A673 (cell line): ENCODE measurements at places on chromosomes 1 and 21.

GRCh38 chr1:223228201-223228600 is 85.2 kb upstream of the TLR5 start:
- no peak for DNase-seq

GRCh38 chr1:182682406-182682805 is 2.0 kb downstream of the RGS8 start:
- DNase-seq = no peak

- peak; percentile 28 for DNase-seq
These were observed 29.4 kb upstream of the SOD1 start for GRCh38 chr21:31629972-31630711.

- peak; percentile 87 for DNase-seq
These were observed 1.3 kb downstream of the RCOR3 start for GRCh38 chr1:211260141-211261107.

DNA sequence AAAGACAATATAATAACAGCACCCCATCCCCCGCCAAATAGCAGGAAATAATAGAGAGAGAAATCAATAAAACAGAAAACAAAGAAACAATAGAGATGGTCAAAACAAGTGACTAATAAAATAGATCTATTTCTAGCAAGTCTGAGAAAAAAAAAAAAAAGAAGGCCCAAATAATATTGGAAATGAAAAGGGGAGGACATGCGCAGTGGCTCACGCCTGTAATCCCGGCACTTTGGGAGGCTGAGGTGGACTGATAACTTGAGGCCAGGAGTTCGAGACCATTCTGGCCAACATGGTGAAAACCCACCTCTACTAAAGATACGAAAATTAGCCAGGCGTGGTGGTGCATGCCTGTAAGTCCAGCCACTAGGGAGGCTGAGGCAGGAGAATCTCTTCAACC is 18.5 kb upstream of the HCRTR1 start:
- no peak for DNase-seq

- peak; percentile 41 for DNase-seq
These were observed 60.3 kb downstream of the UBE2T start for GRCh38 chr1:202281316-202282024.

DNA sequence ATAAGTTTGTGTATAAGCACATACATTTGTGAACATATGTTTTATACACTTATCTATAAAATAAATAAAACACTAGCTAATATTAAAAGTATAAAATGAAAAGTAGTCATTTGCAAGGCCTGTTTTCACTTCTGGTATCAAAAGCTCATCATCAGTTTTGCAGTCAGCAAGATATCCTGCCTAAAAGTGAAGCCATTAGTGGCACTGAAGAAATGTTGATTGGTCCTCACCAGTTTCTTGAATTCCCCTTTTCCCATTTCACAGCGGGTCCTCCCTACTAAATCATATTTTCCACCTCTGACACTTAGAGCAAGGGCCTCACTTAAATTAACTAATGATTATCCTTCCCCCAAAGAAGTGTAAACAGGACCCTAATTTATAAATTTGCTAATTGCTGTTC is 6.7 kb downstream of the TBX15 start:
- no peak for DNase-seq

DNA sequence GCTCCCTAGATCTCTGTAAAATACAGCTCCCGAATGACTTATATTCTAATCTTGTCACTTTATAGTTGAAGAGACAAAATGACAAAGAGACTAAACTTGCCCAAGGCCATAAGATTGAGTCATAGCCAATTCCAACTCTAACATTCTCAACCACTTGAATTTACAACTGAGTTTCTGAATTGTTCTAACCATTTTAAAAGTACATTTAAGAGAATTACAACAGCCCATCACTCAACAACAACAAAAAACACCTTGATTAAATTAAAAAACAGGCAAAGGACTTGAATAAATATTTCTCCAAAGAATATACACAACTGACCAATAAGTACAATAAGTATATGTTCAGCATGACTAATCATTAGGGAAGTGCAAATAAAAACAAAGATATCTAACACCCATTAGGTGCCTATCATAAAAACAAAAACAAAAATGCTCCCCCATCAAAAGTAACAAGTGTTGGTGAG is 8.7 kb upstream of the ADCY10 start:
- DNase-seq = peak; percentile 10

DNA sequence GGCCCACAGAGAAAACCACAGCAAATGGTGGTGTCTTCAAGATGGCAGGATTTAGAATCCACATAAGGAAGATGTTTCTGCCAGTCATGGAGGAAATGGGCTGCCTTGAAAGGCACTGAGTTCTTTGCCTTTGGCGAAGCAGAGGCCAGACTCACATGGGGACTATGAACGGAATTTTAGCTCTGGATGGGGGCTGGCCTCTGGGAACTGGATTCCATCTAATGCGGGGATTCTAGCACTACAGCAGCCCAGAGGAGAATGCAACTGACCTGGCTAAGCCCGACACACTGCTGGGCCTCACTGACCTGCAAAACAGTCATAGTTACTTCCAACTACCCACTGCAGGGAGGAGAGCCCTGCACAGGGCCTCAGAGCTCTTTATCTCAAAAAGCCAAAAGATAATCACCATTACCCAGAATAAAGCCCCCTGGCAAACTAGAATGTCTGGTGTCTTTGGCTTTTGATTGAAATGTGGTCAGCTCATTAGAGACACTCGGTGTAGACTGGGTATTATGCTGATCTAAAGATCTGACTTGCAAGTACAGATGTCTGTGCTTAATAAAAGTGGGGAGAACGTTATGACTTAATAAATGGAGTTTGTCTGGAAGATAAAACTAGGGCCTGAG is 11.6 kb downstream of the HCRTR1 start:
- no peak for DNase-seq

GRCh38 chr1:212495766-212496494 is 63.2 kb downstream of the NENF start:
- no peak for DNase-seq

DNA sequence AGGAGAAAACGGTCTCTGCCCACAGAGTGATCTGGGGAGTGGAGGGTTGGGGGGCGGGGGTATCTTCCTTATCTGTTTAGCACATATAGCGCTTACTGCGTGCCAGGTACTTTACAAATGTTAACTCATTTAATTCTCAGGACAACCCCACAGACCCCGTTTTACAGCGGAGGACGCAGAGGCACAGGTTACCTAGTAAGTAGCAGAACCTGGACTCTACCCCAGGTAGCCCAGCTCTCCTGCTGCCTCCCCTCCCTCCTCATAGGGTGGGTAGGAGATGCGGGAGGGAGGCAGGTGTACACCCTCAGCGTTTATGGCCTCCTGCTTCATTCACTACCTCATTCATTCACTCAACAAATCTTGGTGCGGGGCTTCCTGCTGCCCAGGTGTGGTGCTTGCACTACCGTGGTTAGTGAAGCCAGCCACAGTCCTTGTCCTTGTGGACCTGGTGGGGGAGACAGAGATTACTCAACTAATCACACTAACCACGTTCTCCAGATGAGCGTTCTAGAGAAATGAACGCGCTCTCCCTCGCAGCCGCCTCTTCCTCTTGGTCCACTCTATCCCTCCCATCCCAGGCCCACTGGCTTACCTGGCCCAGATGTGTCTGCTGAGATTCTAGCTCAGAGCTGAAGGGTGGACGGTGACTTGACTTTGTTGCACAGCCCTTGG is 102.0 kb downstream of the IER5 start:
- DNase-seq = no peak

- DNase-seq = no peak
These were observed 603 bp upstream of the DHRS3 start for GRCh38 chr1:12618661-12618964.

- DNase-seq = no peak
These were observed 106.5 kb downstream of the RGS7 start for GRCh38 chr1:241250465-241250864.

- peak; percentile 74 for DNase-seq
These were observed 169.8 kb downstream of the DAB1 start for GRCh38 chr1:57254022-57254421.

- peak; percentile 83 for DNase-seq
These were observed 43.7 kb downstream of the BACH1 start for GRCh38 chr21:29342363-29342957.

DNA sequence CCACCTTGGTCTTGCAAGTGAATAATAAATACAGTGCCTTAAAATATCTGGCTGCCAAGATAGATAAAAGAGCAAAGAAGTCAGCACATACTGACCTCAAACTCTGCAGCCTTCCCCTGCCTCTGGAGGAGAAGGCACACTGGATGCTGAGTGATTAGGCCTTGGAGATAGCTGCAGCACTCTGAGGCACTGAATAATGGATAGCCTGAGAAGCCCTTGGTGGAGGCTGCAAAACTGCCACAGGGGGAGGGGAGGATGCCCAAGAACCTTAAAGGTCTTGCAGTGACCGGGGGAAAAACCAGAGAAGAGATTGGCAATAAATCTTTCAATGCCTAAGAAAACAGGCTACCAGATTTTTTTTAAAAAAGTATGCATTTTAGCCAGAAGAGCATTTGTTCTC is 167.4 kb upstream of the PRMT6 start:
- DNase-seq = no peak

DNA sequence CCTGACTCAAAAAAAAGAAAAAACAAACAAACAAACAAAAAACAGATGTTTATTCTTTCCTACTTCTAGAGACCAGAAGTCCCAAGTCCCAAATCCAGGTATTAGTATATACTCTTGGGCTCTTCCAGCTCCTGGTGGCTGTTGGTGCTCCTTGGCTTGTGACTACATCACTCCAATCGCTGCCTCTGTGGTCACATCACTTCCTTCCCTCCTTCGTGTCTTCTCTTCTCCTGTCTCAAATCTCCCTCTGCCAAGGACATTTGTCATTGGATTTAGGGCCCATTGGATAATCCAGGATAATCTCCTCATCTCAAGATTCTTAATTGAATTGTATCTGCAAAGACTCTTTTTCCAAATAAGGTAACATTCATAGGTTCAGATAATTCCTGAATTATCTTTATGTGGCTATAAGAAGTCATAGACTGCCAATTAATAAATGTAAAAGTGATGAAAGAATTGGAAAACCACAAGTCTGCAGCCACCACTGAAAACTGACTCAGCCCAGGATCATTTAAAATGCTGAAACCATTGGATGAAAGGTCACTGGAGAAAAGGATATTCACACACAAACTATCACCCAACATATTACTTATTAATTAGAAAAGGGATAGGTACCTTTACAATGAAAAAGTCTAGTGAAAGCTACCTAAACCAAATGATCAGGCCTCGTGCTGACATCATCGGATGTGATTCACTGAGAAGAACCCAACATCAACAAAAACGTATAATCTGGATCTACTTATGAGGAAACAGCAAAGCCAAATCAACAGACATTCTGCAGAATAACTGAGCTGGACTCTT is 67.1 kb downstream of the ZNF281 start:
- no peak for DNase-seq

DNA sequence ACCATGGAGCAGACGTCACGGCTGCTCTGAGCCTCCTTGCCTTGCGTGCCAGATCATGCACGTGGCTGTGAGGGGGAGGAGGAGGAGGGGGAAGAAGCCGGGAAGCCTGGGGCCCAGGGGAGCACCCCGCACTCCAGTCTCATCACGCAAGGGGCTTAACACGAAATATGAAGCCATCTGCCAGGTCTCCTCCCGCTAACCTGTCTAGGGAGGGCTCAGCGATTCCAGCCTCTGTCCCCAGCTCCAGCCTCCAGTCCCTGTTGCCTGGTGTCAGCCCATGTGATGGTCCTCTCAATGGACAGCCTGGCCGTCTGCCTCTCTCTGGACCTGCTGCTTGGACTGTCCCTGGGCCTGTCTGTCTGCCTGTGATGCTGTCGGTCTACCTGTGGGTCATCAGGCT is 22.5 kb upstream of the C1QA start:
- no peak for DNase-seq

DNA sequence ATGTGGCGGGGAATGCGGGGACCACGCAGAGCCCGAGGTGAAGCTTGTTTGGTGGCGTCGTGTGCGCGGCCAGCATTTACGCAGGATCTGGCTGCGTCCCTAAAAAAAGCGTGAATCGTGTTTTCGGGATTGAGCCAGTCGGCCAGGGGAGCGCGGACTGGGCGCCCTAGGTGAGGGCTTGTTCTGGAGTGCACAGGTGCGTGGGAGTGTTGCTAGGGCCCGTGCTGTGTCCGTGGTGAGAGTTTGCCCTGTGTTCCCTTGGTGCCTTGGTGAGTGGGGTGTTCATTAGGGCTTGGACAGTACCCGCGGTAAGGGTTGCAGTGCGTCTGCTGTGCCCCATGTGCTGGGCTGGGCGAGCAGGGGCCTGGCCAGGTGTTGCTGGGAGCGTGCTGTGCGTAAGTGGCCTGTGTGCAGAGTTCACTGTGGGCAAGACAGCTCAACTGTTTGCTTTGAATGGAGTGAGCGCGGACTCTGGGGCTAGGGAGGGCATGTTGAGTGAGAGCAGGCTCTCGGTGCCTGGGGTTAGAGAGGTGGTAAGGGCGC is 673 bp downstream of the CD46 start:
- DNase-seq = no peak

DNA sequence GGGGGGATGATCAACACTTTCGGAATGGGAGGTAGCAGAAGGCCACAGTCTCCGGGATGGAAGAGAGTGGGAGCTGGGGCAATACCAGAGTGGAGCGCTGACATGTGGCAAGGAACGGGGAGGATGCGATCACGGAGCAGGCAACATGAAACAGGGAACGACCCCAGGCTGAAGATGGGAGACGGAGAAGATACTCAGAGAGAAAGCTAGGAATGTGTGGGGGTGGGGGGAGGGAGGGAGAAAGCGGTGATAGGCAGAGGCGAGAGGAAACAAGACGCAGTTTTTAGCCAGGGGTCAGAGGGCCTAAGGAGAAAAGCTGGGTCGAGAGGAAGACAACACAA is 577 bp downstream of the RAB3GAP2 start:
- peak; percentile 22 for DNase-seq

DNA sequence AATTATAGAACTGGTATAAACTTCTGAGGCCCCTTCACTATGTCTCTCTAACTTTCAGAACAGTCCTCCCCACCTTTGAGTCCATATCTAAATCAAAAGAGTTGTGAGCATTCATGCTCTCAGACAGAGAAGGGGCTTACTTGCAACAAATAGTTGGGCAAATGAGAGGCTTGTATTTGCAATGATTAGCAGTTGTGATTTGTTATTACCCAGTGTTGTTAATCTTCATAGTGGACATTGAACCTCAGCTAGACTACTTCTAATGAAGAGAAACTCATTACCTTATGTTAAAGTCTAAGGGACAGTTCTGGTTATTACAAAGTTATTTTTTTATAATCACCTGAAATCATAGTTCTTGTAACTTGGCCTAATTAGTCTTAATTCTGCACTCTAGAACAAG is 114.5 kb downstream of the RABGAP1L start:
- DNase-seq = no peak
